Daoy (cell line): ENCODE measurements at places on chromosomes 6 and 20. TPM values are rescaled to one million over a fixed set of nuclear protein-coding genes. Genes with fewer than 3 reads are reported as not detected.

Gene WFDC5
- total RNA-seq, result not detected in 2 replicates

Gene TTLL9
- total RNA-seq, result 1.5 TPM in 1 of 2 replicates, not detected in the other

Gene NHLRC1
- total RNA-seq, result 2.6 and 2.7 TPM in 2 replicates

Gene COX4I2
- total RNA-seq, result not detected in 2 replicates

Gene LGSN
- 0.23 TPM in 1 of 2 replicates, not detected in the other for total RNA-seq

Gene HEY2
- total RNA-seq, result 0.77 and 1.2 TPM in 2 replicates

Gene TREM2
- total RNA-seq, result not detected in 2 replicates

Gene NKX2-4
- 3.8 and 7.3 TPM in 2 replicates for total RNA-seq

Gene CTNNBL1
- total RNA-seq, result 44.7 and 46.6 TPM in 2 replicates

Gene C20orf173
- not detected in 2 replicates for total RNA-seq

Gene IRF4
- total RNA-seq, result 0.23 TPM in 1 of 2 replicates, not detected in the other

Gene TRIM15
- total RNA-seq, result 0.86 TPM in 1 of 2 replicates, not detected in the other

Gene UBD
- total RNA-seq, result 2.8 and 10.1 TPM in 2 replicates

Gene AIG1
- total RNA-seq, result 23.2 and 42.8 TPM in 2 replicates

Gene LPA
- total RNA-seq, result not detected in 2 replicates

Gene EFCAB8
- total RNA-seq, result 1.2 TPM in 1 of 2 replicates, not detected in the other

Gene NCOA5
- total RNA-seq, result 25.3 and 28.0 TPM in 2 replicates

Gene RAET1G
- 0.27 and 0.86 TPM in 2 replicates for total RNA-seq

Gene TREML4
- not detected in 2 replicates for total RNA-seq

Gene MTFR2
- total RNA-seq, result 10.1 and 26.0 TPM in 2 replicates

Gene USP49
- 0.83 and 3.9 TPM in 2 replicates for total RNA-seq

Gene FILIP1
- 0.40 TPM in 1 of 2 replicates, not detected in the other for total RNA-seq

Gene RNF39
- 0.57 TPM in 1 of 2 replicates, not detected in the other for total RNA-seq

Gene HCRTR2
- not detected in 2 replicates for total RNA-seq

Gene DSP
- 62.7 and 67.4 TPM in 2 replicates for total RNA-seq

Gene GPX5
- not detected in 2 replicates for total RNA-seq

Gene VNN1
- 0.23 TPM in 1 of 2 replicates, not detected in the other for total RNA-seq

Gene FAM209B
- total RNA-seq, result not detected in 2 replicates

Gene CDKN1A
- 38.4 and 48.8 TPM in 2 replicates for total RNA-seq
